ENCODE measurements at places on chromosomes 3 and 15. TPM values are rescaled to one million over a fixed set of nuclear protein-coding genes. Genes with fewer than 3 reads are reported as not detected.

HTR3C gene
- not detected for total RNA-seq

PAK2 gene
- total RNA-seq, result 19.1 TPM

DNA sequence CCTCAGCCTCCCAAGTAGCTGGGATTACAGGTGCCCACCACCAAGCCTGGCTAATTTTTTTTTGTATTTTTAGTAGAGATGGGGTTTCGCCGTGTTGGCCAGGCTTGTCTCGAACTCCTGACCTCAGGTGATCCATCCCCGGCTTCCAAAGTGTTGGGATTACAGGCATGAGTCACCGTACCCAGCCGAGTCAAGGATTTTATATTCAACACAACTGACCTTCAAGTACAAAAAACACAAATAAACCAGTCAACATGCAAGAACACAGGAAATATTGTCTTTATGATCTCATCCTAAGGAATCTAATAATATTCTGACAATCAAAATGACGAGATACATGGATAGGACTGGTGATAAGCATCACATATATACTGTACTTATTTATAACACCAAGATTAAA is 37.9 kb downstream of the TJP1 start:
- no peak for DNase-seq

DNA sequence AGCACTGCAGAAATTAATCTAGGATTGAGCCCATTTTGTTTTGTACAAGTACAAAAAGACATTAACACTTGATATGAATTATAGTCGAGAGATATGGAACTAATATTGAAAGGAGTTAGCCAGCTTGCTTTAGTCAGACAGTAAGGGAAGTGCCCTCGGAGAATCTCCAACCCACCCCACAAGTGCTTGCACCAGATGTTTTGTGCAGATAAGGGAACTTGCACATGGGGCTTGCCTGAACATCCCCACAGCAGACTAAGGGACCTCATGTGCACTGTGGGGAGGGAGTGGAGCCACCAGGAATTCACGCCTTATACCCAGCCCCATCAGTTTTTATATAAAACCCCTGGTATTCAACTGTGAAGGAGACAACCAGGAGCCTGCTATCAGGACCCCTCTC is 122.3 kb downstream of the EFHB start:
- no peak for DNase-seq

- DNase-seq, result peak; percentile 75
Measured at GRCh38 chr15:73677146-73677607, 7.0 kb upstream of the CD276 start.

Data from cardiac muscle cell (in vitro differentiated cells and primary cell).